ENCODE measurements at places on chromosomes 4 and X.

DNA sequence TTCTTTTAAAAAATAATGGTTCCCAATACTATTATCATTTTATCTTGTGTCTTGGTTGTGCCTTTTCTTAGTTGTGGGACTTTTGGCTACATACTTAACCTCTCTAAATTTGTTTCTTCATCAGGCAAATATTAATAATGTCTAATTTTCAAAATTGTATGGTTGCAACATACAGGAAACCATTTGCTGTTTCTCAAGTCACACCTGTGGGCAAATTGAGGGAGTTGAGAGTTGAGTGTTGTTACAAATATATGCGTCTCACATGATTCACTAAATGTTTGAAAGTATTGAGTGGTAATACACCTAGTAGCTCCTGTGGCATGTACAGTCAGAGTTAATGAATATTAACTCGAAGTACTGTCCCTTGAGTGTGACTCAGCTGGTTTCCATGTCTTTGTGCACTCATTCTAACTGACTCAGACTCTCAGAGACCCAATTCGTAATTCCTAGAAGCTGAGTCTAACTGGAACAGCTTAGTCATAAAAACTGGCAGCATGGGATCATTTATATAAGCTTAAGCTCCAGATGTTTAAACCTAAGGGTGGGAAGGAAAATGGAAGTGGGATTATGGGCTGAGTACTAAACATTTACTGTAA is 802.4 kb downstream of the TRIML1 start:
- DNase-seq, result no peak

DNA sequence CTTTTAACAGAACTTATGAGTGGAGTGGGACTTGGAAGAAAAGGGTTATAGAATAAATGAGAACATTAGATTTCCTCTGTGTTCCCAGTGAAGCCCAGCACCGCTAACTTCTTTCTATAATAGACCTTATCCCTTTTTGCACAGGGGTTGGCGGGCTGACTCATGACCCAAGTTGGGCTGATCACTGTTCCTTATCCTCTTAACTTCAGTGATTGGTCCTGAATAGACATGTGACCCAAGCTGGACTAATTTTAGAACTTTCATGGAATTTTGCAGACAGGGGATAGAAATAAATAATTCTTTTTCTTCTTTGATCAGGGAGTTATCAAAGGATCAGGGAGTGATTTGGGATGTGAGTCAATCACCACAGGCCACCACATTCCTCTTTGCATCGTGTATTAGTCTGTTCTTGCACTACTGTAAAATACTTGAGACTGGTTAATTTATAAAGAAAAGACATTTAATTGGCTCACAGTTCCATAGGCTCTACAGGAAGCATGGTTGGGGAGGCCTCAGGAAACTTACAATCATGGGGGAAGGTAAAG is 75.9 kb downstream of the UCHL1 start:
- no peak for DNase-seq

DNA sequence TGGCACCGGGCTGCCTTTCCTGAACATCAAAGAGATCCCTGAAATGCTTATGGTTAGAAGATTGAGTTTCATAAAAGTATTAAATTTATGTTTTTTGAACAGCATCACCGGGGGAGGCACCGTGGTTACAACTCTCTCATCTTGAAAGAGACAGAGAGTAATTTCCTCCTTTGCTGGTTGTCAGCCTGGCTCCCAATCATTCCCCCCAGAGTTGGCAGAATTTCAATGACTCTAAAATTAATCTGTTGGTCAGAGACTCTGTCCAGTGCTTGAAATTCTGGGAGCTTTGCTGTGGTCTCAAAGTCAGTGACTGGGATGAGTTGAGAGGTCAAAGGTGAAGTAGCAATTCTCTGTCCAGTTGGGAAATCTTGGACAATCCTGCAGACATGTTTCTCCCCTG is 135.9 kb downstream of the RAB28 start:
- no peak for DNase-seq

DNA sequence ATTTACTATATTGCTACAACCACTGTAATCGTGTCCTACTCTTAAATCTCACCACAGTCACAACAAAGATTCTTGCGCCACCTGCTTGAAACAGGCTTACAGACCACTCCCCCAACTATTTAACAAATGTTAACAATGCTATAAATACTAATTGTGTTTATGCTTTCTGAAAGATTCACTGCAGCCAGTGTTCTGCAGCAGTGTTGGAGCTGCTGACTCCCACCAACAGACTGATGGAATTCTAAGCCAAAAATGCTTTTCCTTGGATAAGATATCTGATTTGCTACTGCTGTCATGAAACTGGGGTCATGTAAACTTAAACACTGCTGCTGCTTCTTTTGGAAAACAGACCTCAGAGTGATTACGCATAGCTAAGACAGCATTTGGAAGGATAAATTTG is 244.2 kb upstream of the MAB21L2 start:
- no peak for DNase-seq

GRCh38 chrX:85666471-85666870 is 287.0 kb upstream of the POF1B start:
- DNase-seq, result no peak

- DNase-seq, result no peak
Observed at GRCh38 chr4:109985993-109986974, 73.6 kb downstream of the EGF start.

DNA sequence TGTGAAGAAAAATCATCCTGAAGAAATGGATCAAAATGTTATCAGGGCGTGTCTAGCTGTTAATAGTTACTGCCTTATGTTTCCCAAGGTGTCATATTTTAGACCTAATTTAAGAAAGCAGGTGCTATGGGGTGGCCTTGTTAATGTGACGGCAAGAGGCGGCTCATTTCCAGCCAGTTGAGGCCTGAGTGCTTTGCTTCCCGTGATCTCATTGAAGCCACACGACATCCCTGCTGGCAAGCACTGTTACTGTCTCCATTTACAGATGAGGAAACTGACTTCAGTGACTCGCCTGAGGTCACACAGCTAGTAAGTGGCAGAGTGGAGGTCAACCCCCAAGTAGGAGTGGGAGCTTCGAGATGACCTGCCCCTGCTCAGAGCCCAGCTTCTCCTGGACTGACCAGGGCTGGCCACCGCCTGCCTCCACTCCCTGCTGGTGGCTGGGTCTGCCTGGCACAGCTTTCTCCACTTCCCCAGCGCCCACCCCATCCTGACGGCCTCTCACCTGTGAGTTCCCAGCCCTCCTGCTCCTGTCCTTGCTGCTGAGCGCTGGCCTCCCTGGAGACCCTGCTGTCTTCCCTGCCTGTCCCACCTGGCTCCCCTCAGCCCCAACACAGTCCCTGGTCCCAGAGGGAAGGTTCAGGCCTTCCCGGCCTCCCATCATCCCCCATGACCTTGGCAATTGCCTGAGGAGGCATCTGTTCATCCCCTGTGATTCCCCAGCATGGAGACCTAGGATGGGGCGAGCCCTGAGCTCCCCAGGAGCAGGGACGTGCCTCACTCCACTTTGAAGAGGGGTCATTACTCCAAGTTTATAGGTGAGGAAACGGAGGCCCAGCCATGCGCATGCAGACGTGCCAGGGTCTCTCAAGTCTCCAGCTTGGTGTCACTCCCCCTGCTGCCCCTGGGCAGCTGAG is 47.7 kb upstream of the SORCS2 start:
- DNase-seq, result no peak

- DNase-seq, result no peak
Observed at GRCh38 chr4:90189946-90190345, 62.8 kb downstream of the CCSER1 start.

DNA sequence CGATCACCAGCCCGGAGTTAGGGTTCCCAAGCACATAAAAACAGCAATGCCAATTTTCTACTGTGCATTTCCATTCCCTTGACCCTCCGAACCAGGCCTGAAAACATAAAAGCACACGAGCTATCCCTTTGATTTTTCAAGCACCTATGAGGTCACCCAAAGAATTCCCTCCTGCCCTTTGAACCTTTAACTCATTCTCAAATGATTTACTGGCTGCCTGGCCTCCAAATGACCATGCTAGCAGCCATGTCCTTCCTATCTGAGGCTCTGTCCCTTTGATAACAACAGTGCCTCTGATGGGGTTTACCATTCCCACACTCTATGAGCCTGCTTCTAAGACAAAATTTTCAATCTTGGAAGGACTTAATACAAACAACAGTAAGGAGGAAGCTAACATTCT is 15.2 kb downstream of the SHROOM4 start:
- no peak for DNase-seq

DNA sequence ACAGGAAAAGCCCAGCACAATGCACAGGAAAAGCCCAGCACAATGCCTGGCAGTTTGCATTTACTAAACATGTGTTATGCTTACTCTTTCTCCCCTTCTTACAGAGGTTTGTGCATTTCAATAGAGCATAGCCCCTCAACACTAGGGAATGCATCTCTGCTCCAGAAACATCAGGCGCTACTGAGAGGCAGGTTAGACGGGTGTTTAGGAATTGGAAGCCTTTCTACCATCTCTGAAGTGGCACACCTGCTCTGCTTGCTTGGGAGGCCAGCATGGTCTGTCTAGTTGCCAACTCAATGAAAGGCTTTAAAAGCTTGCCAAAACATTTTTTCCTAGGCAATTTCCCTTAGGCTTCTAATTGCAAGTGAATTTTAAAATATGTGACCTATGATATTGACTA is 55.7 kb downstream of the GRID2 start:
- DNase-seq, result no peak

DNA sequence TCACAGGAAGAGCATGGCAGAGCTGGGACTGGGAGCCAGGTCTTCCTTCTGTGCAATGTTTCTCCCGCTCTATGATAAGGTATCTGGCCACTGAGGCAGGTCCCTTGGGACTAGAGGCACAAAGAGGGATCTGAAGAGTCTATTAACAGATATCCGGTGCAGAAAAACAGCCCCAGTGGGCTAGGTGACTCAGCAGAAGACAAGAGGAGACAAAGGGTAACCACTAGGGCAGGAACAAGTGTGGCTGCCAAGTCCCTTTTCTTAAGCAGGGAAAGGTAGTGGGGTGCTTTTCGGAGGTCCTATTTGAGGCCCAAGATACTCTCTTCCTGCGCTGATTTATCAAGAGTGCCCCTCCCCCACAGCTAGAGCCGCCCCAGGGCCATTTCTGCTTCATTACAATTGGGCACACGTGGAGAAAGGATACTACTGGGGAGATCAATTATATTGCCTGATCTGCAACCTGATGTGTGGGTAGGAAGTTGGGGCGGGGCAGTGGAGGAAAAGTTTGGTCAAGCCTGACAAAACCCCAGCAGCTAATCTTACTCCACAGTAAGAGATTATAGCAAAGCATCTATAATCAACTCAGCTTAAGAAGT is at the start of gene DGAT2L6:
Gene DGAT2L6, plus strand, starts transcription at position 546 of the 596 bp plus-strand sequence. CDS start 100 bp downstream, outside the sequence.
- no peak for DNase-seq

- DNase-seq, result peak; percentile 10
Observed at GRCh38 chrX:41922431-41923151, 763 bp downstream of the CASK start.

- DNase-seq, result no peak
Observed at GRCh38 chr4:126182336-126182735, 867.6 kb downstream of the FAT4 start.

DNA sequence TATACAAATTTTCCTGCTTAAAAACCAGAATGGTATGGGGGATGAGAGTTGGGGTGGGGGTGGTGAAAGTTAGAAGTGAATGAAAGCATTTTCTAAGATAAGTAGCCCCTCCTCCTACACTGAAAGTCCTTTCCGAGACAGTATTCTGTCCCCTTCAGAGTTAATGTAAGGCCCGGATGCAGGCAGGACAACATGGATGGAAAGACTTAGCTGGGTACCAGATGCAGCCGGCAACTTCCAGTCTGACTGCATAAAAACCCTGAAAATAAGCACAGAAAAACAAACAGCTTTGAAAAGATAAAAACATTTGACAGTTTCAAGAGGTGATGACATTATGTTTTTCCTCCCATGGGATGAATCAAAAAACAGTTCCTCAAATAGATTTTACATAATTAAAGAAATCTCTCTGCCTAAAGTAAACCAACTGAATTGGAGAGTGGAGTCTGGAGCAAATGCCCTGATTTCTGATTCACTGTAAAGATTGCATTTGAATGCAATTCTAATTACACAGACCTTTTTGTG is 196.3 kb downstream of the GPAT3 start:
- DNase-seq, result no peak

GRCh38 chr4:143531380-143531779 is 17.9 kb downstream of the SMARCA5 start:
- no peak for DNase-seq

DNA sequence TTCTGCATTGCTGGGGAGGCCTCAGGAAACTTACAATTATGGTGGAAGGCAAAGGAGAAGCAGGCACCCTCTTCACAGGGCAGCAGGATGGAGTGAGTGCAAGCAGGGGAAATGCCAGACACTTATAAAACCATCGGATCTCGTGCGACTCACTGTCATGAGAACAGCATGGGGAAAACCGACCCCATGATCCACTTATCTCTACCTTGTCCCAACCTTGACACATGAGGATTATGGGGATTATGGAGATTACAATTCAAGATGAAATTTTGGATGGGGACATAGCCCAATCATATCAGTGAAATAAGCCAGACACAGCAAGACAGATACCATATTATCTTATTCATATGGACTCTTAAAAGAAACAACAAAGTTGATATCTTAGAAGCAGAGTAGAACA is 134.9 kb downstream of the C4orf33 start:
- DNase-seq, result no peak

DNA sequence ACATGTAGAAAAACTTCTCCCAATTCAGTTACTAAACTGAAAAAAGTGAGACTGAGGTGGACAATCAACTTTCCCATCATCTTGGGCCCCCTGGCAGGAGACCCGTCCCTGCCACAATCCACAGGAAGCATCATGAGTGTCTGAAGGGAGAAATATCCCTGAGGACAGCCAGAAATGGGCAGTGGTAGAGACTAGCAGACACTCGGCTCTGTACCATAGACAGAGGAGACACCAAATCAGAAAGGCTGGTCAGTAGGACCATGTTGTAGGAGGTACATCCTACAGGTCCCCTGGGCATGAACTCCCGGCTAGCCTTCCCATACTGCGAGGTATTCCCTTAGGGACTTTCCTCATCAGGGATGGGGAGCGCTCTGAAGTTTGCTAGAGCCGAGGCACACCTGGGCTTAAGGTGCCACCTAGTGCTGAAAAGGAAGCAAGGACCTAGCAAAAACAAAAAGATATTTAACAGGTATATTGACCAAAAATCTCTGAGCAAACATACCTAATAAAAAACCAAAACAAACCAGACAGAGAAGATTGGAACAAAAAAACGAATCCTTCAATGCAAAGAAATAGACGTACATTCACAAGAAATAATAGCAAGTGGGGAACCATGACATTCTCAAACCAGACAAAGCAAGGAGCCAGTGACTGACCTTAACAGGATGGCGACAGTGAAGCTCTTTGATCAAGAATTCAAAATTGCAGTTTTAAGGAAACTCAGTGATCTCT is 55.6 kb downstream of the HAUS3 start:
- DNase-seq, result no peak

GRCh38 chr4:180422989-180423711 is 1820.1 kb upstream of the TENM3 start:
- DNase-seq, result no peak

DNA sequence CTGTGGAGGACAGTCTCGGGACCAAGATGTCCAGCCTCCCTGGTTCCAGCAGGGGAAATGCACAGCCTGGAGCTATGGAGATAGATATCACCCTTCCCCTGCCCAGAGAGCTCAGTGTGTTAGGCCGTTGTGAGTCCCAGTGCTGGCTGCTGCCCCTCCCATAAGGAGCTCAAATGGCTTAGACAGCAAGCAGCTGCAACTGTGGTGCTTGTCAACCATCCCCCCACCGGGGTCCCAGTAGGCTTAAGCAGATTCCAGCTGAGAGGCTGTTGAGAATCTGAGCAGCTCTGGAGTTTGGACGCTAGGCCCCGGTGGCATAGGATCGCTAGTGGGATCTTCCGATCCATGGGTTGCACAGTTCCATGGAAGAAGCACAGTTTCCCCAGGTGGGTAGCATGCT is 181.8 kb upstream of the POF1B start:
- DNase-seq, result no peak

GRCh38 chr4:71777891-71778290 is 6.0 kb downstream of the GC start:
- no peak for DNase-seq
